ENCODE measurements at places on chromosomes 7 and 10. TPM values are rescaled to one million over a fixed set of nuclear protein-coding genes. Genes with fewer than 3 reads are reported as not detected.
A peak's percentile ranks its signal among the peaks of the same experiment; 100 is the strongest.

The CLIP2 gene
- 1.5 TPM for total RNA-seq

The LIPK gene
- not detected for total RNA-seq

The MACROH2A2 gene
- total RNA-seq = 3.5 TPM

The INPP5F gene
- 17.7 TPM for total RNA-seq

The SRRM3 gene
- total RNA-seq = not detected

The CYP2C19 gene
- not detected for total RNA-seq

The RELN gene
- not detected for total RNA-seq

The METTL27 gene
- 1.8 TPM for total RNA-seq

The DLD gene
- 98.6 TPM for total RNA-seq

The TYW1B gene
- total RNA-seq = 3.3 TPM

The STOX1 gene
- total RNA-seq = 0.32 TPM

The ACTL6B gene
- total RNA-seq = not detected

The EGR2 gene
- 268 TPM for total RNA-seq

- DNase-seq = no peak
Observed at GRCh38 chr7:98840722-98841121, 29.1 kb downstream of the TMEM130 start.

GRCh38 chr7:118214833-118215182 lies 9.7 kb upstream of the ANKRD7 start:
- no peak for DNase-seq

DNA sequence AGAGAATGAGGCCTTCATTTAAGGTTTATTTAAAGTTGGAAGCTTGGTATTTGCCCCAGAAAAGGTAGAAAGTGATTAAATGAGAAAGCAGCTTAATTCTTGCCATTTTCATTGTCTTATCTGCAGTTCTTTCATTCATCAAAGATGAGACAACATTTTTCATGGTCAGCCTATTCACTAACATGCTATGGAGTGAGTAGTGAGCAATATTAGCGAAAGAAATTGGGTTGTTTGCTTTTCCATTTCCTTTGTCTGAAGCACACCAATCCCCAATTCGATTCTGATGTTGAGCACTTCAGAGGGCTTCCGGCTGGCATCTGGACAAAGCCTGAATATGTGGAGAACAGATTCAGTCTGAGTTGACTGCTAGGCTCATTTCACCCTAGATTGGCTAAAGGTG lies 317.2 kb downstream of the BBS9 start:
- DNase-seq = no peak

GRCh38 chr10:119653916-119654315 lies 2.7 kb downstream of the BAG3 start:
- DNase-seq = no peak

DNA sequence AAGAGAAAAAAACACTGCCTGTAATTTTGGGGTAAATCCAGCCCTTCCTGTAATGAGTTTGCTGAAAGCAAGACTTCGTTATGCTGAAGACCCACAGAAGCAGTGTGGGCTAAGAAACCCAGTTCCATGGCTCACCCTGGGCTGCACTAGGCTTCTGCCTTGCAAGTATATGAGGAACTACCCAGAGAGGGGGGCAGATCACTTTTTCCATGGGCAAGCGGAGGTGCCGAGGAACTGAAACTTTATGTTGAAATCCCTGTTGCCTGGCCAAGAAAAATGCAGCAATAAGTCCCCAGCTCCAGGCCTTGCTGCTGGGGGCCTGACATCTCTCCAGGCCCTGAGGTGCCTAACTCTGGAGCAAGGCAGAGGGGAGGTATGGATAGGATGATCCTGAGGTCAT lies 8.5 kb downstream of the RASSF4 start:
- DNase-seq = no peak

DNA sequence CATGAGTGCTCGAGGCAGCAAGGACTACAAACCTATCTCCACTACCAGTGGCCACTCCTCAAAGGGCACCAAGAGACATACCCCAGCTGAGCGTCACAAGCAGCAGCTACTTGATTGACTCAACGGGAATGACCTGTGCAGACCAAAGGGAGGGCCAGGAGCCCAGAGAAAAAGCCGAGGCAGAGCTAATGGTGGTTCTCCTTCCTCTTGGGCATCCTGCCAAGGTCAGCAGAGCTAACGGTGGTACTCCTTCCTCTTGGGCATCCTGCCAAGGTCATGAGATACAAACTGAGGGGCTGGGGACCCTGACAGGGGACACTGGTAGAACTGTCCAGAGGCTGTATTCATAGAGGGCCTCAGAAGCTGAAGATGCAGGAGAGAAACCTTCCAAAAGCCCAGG lies 60.4 kb downstream of the FAM53B start:
- no peak for DNase-seq

GRCh38 chr10:119652361-119652730 lies 1.2 kb downstream of the BAG3 start:
- no peak for DNase-seq

GRCh38 chr7:45627691-45628456 lies 53.7 kb downstream of the ADCY1 start:
- DNase-seq = no peak

GRCh38 chr7:158120716-158121115 lies 466.9 kb downstream of the PTPRN2 start:
- no peak for DNase-seq

DNA sequence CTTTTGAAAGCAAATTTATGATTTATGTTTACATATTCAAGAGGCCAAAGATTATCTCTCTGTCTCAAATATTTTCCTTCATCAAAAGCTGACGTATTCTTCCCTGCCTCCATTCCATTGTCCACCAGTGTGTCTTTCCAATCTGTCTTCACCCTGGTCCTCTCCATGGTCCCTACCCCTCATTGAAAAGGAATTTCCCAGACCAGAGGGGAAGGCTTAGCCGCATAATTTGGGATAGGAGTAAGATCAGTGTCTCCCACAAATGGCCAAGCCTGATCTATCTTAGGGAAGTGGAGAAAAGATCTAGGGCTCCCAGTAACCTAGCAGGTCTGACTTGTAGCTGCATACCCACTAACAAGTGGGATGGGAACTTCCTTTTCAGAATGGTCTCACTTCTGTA lies 46.3 kb upstream of the ZNF800 start:
- no peak for DNase-seq

DNA sequence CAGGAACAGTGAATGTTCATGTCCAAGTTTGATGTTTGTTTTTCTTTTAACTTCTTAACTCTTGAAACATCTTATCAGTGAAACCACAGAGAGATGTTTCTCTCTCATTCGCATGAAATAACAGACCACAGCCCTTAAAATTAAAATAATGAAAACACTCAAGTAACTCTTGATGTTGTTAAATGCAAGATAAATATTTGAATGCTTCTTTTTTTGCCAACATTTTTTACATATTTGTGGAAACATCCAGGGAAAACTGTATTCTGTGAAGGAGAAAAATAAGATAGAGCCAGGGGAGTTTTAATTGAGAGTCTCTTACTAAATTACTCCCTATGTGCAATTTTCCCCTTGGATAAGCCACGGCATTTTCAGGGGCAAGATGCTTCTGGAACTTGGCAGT lies 361.8 kb upstream of the MGMT start:
- no peak for DNase-seq

- DNase-seq = no peak
Observed at GRCh38 chr7:29974286-29974685, 15.3 kb downstream of the SCRN1 start.

GRCh38 chr7:70590126-70590854 lies 541.7 kb upstream of the GALNT17 start:
- DNase-seq = no peak

DNA sequence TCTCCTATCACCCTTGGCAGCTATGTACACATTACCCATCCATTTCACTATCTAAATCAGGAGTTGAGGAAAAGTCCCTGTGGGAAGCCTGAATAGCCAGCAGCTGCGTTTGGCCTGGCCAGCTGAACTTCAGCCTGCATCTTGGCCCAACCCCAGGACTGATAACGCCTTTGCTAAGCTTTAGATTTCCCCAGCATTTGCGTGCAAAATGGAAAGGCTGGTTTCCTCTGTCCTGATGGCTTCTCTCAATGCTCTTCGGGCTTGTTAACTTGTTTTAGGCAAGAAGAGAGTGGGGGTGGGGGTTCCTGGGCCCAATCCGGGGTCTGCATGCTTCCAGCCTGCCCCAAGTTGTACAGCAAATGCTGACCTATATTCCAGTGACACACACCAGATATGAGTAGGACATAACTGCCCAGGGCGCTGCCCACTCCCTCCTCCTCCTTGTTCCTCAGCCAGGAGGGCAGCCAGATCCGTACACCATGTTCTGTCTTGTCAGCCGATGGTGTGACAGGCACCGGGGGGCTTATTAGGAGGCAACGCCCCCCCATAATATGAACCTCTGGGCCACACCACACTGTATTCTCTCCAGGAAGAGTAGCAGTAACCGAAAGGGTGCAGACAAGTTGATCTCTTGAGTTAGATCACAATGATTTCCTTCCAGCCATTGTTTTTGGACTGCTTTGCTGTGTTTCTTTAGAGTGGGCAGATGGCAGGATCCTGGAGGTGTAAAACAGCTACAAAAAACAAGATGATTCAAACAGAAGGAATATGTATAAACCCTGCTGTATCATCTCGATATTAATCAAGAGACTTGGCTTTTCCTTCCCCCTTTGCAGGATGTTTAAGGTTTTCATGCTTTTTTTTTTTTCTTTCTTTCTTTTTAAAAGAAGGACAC lies 339.0 kb downstream of the RNLS start:
- DNase-seq = no peak

DNA sequence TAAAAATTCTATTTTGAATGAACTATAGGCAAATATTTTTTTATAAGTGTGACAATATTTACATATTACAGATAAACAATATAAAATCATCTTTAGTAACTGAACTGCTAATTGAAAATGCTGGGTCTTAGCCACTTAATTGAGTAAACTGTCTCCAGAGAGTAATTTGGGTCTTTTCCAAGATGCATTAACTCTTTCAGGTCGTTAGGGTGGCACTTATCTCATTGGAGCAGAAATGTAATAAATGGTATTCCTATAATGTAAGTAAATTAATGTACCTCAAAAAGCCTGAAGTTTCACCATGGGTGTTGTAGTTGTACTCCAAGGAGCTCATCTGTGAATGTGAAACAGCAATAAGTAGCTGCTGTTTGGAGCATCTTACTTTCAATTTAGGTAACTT lies 208.5 kb downstream of the EXOC4 start:
- no peak for DNase-seq

DNA sequence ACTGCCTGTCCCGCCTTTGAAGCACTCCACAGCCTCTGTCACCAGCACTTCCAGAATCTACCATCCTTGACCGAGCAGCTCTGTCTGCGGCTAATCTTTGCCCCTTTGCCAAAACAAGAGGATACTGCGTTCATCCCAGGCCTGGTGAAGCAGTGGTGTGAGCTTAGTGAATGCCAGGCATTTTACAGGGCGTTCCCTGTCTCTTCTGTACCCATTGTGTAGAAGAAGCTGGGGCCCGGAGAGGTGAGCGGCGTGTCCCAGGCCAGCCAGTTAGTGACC lies 61.2 kb downstream of the C10orf105 start:
- DNase-seq = no peak

- peak; percentile 11 for DNase-seq
Observed at GRCh38 chr10:87761892-87762291, 56.1 kb downstream of the ATAD1 start.

GRCh38 chr7:148790850-148791249 lies 92.1 kb downstream of the CUL1 start:
- no peak for DNase-seq

GRCh38 chr10:74418285-74418872 lies 267.4 kb downstream of the ADK start:
- no peak for DNase-seq

DNA sequence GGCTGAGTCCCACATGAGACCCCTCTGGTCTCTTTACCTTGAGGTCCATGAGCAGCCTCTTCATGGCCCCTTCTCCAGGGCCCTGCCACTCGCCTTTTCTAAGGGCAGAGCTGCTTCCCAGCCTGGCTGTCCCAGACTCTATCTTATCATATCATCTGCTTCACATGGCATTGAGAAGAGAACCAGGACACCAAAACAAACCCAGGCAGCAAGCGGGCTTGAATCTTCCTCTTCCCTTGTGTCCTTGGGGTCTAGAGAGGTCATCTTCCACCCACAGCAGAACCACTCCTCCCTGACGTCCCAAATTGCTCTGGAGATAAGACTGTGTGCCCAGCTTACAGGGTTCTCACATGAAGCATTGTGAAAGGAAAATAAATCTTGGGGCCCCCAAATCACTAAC lies 261.3 kb upstream of the AUTS2 start:
- no peak for DNase-seq
